ENCODE measurements at places on chromosomes 12 and 14. TPM values are rescaled to one million over a fixed set of nuclear protein-coding genes. Genes with fewer than 3 reads are reported as not detected.

IAPP gene
- not detected for total RNA-seq

DIO3 gene
- not detected for total RNA-seq

SDR9C7 gene
- not detected for total RNA-seq

TAS2R19 gene
- not detected for total RNA-seq

LRRC10 gene
- total RNA-seq, result not detected

C12orf54 gene
- total RNA-seq, result not detected

TPH2 gene
- not detected for total RNA-seq

FOXG1 gene
- total RNA-seq, result 0.15 TPM

OR6C76 gene
- total RNA-seq, result not detected

WNT1 gene
- not detected for total RNA-seq

CCDC91 gene
- 23.8 TPM for total RNA-seq

AMIGO2 gene
- total RNA-seq, result 82.1 TPM

CPNE6 gene
- not detected for total RNA-seq

SERPINA6 gene
- total RNA-seq, result 0.81 TPM

TMEM253 gene
- total RNA-seq, result 0.64 TPM

C1QL4 gene
- total RNA-seq, result 6.6 TPM

MEG3 gene
- total RNA-seq, result 53.8 TPM

NTS gene
- total RNA-seq, result 84.7 TPM

TAS2R8 gene
- total RNA-seq, result not detected

CFAP54 gene
- total RNA-seq, result 0.59 TPM

NXPH4 gene
- total RNA-seq, result 5.2 TPM

KRT74 gene
- total RNA-seq, result not detected

THTPA gene
- total RNA-seq, result 12.6 TPM

OR10G2 gene
- total RNA-seq, result not detected

FAM186B gene
- 0.19 TPM for total RNA-seq

PSMA6 gene
- total RNA-seq, result 270 TPM

JKAMP gene
- total RNA-seq, result 68.7 TPM

TMEM179 gene
- total RNA-seq, result 0.39 TPM

KMT2D gene
- total RNA-seq, result 37.5 TPM

WNK1 gene
- 76.0 TPM for total RNA-seq

PALS1 gene
- total RNA-seq, result 15.7 TPM

APEX1 gene
- total RNA-seq, result 252 TPM

TMEM132D gene
- total RNA-seq, result not detected

SLC41A2 gene
- 23.4 TPM for total RNA-seq

CCDC184 gene
- 3.2 TPM for total RNA-seq

PPP1R1A gene
- not detected for total RNA-seq

AMN gene
- 0.39 TPM for total RNA-seq

TSPAN9 gene
- total RNA-seq, result 35.2 TPM

KRT72 gene
- total RNA-seq, result not detected

GPR84 gene
- 0.15 TPM for total RNA-seq

FGD4 gene
- 9.6 TPM for total RNA-seq

RFX4 gene
- not detected for total RNA-seq

NANOG gene
- total RNA-seq, result not detected

All from A549 treated with Mapracorat at 1 μM for 4 hours (cell line).